ENCODE measurements at places on chromosomes 7 and 10.

DNA sequence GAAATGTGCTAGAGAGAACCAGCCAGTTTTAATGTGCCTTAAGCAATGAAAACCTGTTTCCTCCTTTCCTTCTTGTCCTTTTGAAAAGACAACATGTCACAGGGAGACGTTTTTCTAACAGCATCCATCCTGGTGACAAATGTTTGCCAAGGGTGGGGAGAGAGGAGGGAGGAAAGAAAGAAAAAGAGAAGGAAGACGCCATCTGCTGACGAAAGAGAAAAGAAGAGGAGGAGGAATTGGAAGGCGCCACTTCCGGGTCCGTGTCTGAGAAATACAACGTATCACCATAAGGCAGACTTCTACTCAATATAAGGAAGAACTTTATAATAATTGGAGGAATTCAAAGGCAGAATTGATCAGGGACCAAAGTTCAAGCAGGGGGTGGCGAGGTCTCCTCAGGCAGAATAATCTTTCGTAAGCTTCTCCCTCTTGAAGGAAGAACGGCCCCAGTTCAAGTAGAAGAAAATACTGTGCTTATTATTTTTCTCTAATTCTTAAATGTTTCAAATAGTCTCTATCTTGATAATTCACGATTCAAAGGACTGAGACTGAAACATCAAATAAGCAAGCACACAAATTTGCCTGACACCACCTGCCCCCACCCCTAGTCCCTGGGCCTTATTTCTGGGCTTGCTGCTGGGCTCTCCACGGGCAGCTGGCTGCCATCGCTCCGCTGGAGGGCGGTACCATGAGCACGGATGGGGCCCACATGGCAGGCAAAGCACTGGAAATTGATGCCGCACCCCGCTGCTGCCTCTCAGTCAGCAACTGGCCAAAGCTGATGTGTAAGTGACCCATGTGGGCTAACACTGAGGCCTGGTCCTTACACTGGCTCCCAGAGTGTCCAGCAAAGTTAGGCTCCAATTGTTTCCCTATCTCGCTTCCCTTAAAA is 273.7 kb upstream of the KLF14 start:
- DNase-seq = peak; percentile 52

DNA sequence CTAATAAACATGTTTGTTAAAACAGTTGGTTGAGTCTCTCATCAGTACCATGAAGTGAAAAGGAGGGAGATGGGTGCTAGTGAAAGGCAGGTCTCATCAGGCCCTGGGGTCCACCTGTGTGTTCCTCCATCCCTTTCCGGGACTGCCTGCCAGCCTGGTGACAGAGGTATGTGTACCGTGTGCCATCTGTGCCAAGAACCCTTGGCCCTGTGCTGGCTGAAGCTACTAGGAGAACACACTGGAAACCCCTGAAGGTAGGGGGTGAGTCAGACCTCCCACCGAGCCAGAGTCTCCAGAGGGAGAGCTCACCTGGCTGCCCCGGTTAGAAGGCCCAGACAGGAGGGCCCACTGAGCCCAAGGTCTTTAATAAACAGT is 2.3 kb downstream of the DDIT4 start:
- peak; percentile 85 for DNase-seq

DNA sequence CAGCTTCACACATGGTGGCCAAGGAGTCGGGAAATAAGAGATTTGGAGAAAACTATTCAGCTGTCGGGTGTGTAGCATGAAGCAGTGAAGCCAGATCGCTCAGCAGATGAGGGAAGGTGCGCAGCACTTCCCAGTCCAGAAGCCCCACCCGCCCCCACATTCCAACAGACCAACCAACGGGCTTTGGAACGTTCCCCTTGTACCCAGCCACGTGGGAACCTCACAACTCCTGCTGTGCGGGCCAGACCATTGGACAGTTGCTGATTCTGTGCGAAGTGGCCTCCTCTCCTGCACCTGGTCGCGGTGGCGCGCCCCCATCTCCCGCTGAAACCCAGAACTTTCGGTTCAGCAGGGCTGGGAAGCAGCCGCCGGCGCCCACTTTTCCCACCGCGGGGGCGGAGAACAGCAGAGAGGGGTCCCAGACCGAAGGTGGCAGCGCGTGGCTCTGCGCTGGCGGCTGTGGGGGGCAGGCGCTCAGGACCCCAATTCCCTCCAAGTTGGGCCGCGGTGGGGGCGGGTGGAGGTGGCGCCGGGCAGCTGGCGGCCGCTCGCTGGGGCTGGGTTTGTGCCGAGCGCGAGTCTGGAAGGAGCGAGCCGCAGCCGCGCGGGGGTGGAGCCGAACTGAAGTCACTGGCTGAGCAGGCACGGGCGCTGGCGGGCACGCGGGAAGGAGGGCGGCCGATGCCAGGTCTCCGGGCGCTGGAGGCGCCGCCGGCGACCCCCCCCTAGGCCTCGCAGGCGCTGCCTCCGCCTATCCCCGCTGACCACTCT is 1301.5 kb upstream of the SORCS1 start:
- no peak for DNase-seq

GRCh38 chr7:108234971-108235450 is 104.8 kb upstream of the LAMB4 start:
- DNase-seq = no peak
